ENCODE measurements at places on chromosomes 7 and 10.

- no peak for DNase-seq
Observed at GRCh38 chr7:127940381-127941160, 90.7 kb downstream of the LRRC4 start.

DNA sequence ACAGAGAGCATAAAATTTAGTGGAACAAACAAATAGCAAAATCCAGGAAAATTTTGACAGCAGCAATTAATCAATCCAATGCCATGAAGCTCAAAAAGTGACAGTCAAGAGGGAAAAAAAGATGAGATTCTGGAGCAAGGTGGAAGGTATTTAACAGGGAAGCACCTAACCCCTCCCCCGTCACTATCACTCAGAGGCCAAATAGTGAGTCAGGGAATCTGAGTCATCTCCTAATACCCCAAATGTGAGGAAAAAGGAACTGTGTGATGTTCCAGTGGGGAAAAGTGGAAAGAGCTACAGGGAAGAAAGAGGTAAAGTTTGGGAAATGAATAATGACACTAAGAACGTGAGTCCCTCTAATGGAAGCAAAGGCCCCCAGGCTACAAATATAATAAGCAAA, 113.2 kb upstream of the PHF14 start:
- DNase-seq = no peak

DNA sequence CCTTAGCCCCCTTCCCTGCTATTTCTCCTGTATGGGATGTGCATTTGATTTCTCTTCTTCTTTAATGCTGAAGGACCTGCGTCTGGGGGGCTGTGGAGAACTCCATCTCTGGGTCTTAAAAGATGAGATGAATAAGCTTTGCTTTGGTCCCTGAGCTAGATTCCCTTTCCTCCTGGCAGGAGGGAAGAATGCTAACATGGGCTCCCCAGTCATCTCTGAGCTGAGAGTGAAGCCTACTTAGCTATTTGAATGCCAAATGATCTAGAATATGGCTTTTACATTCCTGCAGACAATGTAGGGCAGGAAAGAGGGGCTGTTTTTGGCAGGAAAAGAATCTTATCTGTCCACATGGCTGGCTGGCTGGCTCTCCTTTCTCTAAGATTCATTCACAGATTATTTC, 62.6 kb upstream of the EFCAB10 start:
- DNase-seq = no peak

- DNase-seq = no peak
Observed at GRCh38 chr10:61633665-61634064, 29.1 kb upstream of the CABCOCO1 start.

DNA sequence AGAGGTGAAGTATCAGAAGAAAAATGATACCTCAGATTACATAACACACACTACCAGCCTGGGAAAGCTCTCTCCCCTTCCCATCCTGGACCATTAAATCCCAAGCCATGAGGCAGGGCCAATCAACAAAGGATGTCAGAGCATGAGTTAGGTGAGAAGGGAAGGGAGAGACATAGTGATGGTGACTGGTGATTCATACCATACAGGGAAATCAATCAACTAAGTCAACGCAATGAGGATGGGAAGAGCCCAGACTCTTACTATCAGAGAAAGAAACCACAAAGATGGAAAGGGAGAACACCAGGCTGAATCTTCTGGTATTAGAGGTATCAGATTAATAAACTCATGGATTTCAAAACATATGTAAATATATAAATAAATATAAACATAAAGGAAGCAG, 185.4 kb downstream of the KMT2E start:
- DNase-seq = no peak

DNA sequence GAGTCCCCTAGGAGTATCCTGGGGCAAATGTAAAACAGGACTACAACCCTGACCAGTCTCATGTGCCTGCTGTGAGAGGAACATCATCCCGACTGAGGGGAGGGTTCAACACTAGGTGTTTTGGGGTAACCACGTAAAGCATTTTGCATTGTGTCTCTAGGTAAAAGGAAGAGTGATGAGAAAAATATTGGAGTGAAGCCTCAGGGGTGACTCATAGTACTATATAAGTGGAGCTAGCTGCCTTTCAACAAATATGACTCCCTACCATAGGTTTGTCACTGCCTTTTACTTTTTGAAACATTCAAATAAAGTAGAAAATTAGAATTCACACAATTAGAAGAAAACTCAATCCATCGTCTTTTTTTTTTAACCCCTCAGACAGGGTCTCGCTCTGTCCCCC, 2.6 kb upstream of the CAMK2G start:
- no peak for DNase-seq

DNA sequence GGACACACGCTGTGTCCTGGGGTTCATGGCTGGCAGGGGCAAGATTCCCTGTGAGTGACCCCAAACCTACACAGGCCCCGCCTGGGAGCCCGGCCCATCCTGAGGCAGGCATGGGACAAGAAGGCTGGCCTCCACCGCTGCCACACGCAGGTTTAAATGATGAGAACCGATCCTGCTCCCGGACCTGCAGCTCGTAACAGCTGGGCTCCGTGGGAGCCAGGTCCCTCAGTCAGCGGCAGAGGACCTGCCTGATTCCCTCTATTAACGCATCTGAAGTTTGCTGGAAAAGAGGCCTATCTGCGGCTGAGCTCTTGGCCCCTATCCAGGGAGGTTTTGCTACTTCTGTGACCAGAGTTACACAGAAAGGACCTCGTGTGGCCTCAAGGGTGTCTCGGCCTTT, 112.3 kb downstream of the VIPR2 start:
- DNase-seq = peak; percentile 53

DNA sequence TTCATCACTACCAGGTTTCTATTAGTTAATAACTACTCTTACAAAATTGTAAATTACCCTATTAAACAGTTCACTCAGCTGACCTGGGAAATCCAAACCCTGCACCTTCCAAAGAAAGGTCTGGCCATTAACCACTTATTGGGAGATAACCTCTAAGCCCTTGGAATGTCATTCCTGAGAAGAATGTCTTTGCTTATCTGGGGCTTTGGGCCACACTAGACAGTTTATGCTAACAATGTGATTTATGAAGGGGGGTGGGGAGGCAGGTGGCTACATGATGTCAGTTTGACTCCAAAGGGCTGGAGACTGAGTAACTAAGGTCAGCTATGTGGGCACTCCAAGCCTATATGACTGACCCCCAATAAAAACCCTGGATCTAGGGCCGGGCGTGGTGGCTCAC, 50.7 kb downstream of the AKR1D1 start:
- no peak for DNase-seq

Data from sciatic nerve (tissue), 2 donors.